ENCODE measurements at places on chromosomes 2 and 18. TPM values are rescaled to one million over a fixed set of nuclear protein-coding genes. Genes with fewer than 3 reads are reported as not detected.

Gene SERPINB10
- total RNA-seq = not detected

Gene XRCC5
- 221 TPM for total RNA-seq

Gene SCN2A
- total RNA-seq = 5.6 TPM

Gene RAMP1
- total RNA-seq = 0.23 TPM

Gene TMEM17
- total RNA-seq = 3.0 TPM

Gene LOXL3
- total RNA-seq = 87.4 TPM
